T-helper 22 cell (primary cell): ENCODE measurements at places on chromosomes 2 and 18.

GRCh38 chr2:21966139-21966538 lies 842.4 kb downstream of the TDRD15 start:
- no peak for DNase-seq

DNA sequence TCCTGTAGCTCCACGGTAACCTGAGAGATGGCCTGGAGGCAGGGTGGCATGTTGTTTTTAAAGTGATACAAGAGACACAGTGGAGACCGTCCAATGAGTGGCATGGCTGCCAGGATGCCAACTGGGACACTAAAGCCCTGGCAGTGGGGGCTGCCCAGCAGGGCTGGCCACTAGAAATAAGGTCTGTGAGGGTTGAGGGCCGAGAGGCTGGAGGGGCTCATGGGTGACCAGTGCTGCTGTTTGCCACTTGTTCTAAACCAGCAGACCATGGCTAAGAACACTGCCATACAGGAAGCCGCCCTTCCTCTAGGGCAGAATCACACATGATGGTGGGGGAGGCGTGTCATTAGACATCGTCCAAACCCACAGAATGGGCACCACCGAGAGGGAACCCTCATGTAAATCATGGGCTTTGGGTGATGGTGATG lies 71.9 kb downstream of the ALPK2 start:
- DNase-seq, result no peak

- DNase-seq, result peak; percentile 35
Observed at GRCh38 chr2:43226955-43227829, 786 bp upstream of the ZFP36L2 start.

- DNase-seq, result no peak
Observed at GRCh38 chr2:205650450-205650849, 31.9 kb upstream of the NRP2 start.

GRCh38 chr2:50783111-50783510 lies 248.8 kb downstream of the NRXN1 start:
- DNase-seq, result no peak

- DNase-seq, result no peak
Observed at GRCh38 chr2:48693066-48693465, 62.5 kb downstream of the LHCGR start.

DNA sequence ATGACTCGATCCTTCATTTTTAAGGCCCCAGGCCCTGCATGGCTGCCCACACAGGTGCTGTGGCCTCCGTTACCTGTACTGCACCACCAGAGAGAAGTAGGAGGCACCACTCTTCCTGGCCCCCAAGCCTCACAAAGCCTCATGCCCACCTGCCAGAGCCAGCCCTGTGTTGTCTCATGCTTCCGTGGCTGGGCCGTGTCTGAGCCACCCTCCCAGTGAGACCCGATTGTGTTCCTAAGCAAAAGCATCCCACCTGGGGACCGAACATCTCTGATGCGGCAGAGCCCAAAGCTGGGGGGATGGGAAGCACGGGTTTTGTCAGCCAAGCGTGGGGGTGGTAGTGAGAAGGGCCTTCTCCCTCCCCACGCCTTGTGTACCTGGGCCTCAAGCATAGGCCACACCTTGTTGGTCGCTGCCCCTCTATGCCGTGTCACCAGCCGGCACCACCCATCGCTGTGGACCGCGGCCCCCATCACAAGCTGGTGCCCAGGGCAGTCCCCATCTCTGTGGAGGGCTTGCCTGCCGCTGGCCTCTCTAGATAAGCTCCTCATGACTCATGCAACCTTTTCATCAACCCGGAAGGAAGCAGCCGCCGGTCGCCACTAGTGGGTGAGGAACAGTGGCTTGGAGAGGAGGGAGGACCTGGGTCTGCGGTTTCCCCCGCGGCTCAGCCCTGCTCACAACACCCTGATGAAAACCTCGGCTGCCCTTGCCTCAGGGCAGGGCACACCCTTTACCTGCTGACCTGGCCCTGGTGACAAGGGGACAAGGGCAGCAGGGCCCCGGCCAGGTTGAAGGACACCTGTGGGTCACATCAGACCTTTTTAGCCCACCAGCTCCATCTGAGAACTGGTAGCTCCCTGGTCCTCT lies 2.7 kb upstream of the RNPEPL1 start:
- peak; percentile 93 for DNase-seq

DNA sequence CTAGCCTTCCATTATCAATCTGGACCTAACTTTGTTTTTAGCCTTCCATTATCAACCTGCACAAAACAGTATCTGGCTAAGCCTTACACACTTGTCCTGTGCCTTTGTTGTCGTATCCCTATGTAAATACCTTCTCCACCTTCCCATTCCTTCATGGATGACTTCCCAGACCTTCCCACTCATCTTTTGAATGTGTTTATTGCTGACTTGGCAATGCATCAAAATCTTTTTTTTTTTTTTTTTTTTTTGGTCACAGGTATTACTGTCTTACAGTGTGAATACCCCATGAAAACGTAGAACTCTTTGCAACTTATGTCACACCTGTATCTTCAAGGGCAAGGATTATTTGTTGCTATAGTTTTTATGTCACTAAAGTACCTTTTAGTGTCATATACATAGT lies 25.7 kb downstream of the RPE start:
- no peak for DNase-seq

DNA sequence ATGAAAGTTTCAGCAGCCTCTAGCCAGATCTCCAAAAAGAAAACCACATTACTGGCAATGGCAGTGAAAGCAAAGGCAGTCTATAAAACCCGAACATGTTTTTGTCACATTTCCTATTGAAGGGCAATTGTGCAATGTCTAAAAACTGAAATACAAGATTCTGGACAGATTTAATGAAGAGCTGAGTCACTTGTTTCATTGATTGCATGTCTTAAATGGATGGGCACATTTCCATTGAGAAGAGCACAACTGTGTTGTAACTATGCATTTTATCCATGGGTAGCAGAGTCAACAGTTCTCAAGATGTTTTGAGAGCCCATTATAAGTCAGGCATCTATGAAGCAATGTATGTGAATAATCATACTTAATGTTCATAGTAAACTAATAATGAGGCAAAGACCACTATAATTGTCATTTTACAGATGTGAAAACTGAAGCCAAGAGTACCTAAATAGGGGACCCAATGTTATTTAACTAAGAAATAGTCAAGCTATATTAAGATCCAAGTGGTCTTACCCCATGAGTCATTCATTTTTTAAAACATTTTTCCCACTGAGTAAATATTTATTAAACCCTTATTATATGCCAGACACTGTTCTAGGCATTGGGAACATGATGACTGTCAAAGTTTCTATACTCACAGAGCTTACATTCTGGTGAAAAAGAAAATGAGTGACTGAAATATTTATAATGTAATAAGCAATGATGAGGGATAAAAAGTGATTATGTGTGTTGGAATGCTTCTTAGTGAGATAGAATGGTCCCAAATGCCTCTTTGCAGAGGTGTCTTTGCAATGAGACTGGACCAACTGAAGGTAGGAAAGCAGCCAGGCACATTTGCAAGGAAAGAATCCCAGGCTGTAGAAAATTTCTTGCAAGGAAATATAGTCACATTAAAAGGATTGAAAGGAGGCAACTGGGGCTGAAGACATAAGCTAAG lies 818.9 kb upstream of the ACVR2A start:
- no peak for DNase-seq

GRCh38 chr2:1321321-1321720 lies 91.9 kb upstream of the TPO start:
- no peak for DNase-seq
